ENCODE measurements at places on chromosomes 5 and 9.

DNA sequence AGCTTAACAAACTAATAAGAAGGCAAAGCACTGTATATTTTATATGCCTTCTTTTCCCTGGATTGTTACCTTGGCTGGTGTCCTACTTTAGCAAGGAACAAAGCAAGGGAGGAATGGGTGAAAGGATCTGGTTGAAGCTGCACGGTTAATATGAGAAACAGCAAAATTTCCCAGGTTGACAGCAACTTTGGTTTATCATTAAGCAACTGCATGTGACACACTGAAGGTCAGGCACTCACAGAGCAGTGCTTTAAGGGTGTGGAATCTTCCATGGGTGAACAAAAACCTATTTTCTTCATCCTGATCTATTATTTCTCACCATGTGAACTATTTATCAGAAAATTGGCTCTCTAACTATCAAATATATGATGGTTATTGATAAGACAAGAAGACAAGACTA, 109.0 kb upstream of the ATP10B start:
- no peak for DNase-seq

DNA sequence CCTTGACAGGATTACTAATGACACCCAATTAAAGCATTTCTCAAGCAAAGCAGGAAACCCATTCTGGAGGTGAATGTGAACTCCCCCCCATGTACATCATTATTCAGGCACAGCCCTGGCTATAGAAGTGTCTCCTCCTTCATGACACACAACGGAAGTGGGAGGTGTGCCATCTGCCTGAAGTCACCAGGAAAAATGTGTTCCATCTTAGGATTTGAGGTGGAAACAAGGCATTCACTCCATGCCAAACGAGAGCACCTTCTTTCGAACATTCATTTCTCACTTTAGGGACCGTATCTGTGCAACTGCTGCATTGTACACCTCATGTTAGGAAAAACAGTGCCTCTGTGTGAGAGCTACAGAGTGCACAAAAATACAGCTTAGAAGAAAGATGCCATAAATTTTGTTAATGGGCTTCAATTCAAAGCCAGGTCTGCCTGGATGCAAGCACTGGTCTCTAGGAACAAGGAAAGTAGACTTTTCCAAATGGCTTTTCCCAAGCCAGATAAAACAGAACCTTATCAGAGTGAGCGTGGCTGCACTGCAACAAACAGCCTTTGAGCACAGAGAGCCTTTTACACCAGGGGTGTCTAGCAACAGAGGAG, 19.4 kb downstream of the GOLM1 start:
- no peak for DNase-seq

DNA sequence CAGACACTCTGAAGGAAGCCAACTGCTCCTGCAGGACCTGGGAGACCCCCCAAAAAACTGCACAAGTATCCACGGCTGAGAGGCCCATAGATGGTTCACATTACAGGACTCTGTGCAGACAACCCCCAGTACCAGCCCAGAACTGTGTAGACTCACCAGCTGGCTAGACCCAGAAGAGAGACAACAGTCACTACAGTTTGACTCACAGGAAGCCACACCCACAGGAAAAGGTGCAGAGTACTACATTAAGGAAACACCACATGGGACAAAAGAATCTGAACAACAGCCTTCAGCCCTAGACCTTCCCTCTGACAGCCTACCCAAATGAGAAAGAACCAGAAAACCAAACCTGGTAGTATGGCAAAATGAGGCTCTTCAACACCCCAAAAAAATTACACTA, 281.2 kb upstream of the RGMB start:
- no peak for DNase-seq

DNA sequence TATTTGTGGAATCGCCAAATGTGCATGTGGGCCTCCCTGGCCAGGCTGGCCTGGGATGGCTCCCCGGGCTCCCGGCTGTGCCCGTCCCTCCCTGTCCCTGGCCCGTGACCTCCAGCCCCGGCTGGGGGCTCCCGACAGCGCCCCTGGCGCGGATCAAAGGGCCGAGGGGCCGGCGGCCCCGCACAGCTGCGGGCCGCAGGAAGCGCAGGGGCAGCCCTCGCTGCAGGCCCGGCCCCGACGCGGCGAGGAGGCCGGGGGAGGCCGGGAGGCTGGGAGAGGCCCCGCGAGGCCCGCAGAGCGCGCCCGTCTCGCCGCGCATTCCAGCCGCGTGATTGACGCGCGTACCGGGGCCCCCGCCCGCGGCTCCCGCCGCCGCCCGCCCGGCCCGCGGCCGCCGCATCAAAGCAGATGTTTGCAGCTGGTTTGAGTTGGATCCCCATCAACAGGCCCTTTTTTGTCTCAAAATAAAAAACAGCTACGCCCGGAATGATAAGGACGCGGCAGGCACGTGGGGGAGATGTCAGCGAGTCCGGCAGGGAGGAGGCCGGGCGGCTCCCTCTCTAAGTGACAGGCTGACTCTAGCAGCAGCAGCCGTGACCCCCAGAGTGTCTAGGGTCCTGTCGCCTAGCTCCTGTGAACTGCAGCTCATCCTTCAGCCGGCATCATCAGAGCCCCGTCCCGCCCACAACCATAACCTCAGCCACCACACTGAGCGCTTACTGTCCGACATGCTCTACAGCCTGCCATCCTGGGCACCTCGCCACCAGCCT, 69.4 kb downstream of the LMX1B start:
- no peak for DNase-seq

DNA sequence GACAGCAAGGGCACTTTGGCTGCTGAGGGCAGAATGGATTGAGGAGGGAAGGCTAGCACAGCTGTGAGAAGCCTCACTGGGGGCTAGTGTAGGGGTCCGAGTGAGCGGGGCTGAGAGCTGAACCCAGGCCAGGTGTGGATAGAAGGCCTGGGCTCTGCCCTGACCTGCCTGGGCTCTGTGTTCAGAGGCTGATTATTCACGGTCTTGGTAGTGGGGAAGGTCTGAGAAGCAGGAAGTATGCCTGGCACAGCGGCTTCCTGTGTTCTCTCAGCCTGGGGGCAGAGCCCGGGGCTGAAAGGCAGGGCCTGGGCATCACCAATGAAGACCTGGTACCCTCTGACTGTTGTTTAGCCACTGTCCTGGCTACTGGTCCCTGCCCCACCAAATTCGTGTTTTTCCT, 136.4 kb upstream of the TBC1D2 start:
- DNase-seq: no peak
